ENCODE measurements at places on chromosomes 3 and 15. TPM values are rescaled to one million over a fixed set of nuclear protein-coding genes. Genes with fewer than 3 reads are reported as not detected.

The TERC gene
- 1.4 TPM for total RNA-seq

The ACKR2 gene
- total RNA-seq, result 0.41 TPM

The SLC51B gene
- not detected for total RNA-seq

The CNTN4 gene
- 0.52 TPM for total RNA-seq

The ARL6IP5 gene
- total RNA-seq, result 121 TPM

The RPS27L gene
- total RNA-seq, result 221 TPM

The GNAI2 gene
- 443 TPM for total RNA-seq

The EBLN2 gene
- total RNA-seq, result 3.3 TPM

The CFAP44 gene
- 5.7 TPM for total RNA-seq

The DENND4A gene
- total RNA-seq, result 14.5 TPM

GRCh38 chr3:58161435-58162398 lies 49.1 kb downstream of the DNASE1L3 start:
- DNase-seq, result peak; percentile 47

DNA sequence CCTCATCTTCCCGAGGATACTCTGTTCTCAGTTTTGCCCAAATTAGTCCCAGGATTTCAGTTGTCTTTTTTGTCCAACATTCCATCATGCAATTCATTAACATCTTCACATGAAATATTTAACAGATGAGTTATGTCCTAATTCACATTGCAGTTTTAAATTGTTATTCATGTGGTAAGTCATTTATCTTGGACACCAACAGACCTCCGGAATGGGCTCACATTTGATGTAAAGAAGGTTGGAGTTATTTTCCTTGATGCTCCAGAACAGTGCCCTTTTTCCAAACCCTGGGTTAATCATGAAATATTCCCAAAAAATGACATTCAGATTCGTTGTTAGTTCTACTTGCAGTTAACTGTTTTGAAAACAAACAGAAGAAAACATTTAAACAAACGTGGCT lies 32.8 kb upstream of the LRTM1 start:
- DNase-seq, result no peak

GRCh38 chr15:47682661-47683060 lies 34.6 kb upstream of the SEMA6D start:
- no peak for DNase-seq

- DNase-seq, result no peak
Observed at GRCh38 chr15:75347222-75348033, 589 bp downstream of the NEIL1 start.

DNA sequence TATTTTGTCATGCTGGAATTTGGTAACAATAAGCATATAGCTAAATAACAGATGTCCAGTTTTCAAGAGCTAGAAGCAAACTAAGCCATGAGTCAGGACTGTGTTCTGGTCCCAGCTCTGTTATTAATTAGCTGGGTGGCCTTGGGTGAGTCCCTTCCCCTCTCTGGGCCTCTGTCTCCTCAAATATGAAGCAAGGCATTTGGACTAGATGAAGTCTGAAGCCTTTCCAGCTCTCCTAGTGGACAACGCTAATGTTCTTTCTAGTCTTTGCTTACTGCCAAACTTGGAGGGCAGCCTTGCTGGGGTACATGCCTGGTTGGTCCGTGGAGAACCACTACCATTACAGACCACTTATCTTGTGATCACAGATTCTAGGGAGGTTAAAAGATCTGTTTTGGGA lies 127.6 kb downstream of the DUT start:
- DNase-seq, result no peak

DNA sequence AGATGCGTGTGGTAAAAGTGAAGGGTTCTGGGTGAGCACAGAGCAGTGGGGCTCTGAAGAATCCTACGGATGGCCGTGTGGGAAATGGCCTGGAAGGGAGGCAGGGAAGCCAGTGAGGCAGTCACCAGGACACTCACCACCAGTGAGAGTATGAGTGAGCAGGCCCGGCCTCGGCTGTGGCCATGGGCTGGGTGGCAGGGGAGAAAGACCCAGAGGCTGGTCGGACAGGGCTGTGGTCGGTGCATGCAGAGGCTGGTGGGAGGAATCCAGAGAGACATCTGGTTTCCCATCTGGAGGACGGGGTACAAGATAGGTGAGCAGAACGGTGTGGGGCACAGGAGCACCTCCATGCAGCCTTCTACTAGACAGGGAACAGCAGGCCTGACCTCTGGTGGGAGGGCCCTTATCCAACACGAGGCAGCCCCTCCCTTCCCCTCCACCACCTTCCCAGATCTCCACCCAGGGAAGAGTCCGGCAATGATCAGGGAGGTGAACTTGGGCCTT lies 10.1 kb downstream of the PCSK6 start:
- DNase-seq, result no peak

- DNase-seq, result no peak
Observed at GRCh38 chr15:62903437-62903836, 139.1 kb upstream of the TPM1 start.

- DNase-seq, result peak; percentile 96
Observed at GRCh38 chr15:74179101-74179841, 5.8 kb downstream of the ISLR start.

DNA sequence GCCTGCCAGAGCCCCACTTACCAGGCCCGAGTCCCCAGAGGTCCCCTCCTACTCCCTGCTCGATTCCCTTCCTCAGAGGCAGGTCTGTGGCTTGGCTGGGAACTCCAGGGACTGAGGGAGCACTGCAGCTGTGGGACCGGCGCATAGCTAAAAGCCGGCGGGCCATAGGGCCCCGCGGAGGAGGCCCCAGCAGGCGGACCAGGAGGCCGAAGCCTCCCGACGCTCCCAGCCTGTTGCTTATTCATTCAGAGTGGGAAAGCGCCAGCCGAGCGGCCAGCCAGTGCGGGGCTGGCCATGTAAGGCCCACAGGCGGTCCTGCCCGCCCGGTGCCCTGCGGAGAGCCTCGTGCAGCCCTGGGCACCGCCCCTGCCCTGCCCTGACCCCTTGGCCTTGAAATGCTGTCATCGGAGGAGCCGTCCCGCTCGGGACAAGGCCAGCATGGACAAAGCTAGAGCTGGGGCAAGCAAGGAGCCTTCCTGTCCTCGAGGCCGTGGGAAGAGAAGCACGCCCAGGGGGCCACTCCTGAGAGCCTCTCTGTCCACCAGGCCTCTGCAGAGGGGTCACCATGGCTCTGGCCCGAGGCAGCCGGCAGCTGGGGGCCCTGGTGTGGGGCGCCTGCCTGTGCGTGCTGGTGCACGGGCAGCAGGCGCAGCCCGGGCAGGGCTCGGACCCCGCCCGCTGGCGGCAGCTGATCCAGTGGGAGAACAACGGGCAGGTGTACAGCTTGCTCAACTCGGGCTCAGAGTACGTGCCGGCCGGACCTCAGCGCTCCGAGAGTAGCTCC lies at the start of gene LOXL1:
Gene LOXL1 (plus strand): TSS at position 244 of the 784 bp plus-strand sequence. CDS start 322 bp downstream, at position 566.
- peak; percentile 96 for DNase-seq

- DNase-seq, result no peak
Observed at GRCh38 chr15:29058903-29059539, 173.2 kb downstream of the APBA2 start.

- no peak for DNase-seq
Observed at GRCh38 chr15:66647358-66647757, 54.7 kb upstream of the SMAD6 start.

GRCh38 chr3:126132751-126133511 lies 47.5 kb downstream of the ALDH1L1 start:
- DNase-seq, result peak; percentile 51

DNA sequence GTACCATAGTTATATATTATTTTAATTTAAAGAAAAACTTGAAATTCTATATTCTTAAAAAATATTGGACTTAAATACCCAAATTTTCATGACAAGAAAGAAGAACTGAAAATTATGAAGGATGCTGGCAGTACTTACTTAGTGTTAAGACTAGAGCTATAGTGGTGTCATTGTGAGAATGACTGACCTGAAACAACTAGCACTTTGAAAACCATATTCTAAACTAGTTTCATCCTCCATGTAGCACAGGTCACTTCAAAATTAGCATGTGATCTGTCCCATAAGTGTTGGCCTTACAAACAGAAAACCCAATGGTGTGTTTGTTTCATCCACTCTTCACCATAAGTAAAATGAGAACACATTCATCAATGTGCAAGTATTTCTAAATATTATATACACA lies 208.6 kb downstream of the ZIC4 start:
- DNase-seq, result no peak

- no peak for DNase-seq
Observed at GRCh38 chr15:90004252-90004651, 3.1 kb downstream of the ZNF710 start.

DNA sequence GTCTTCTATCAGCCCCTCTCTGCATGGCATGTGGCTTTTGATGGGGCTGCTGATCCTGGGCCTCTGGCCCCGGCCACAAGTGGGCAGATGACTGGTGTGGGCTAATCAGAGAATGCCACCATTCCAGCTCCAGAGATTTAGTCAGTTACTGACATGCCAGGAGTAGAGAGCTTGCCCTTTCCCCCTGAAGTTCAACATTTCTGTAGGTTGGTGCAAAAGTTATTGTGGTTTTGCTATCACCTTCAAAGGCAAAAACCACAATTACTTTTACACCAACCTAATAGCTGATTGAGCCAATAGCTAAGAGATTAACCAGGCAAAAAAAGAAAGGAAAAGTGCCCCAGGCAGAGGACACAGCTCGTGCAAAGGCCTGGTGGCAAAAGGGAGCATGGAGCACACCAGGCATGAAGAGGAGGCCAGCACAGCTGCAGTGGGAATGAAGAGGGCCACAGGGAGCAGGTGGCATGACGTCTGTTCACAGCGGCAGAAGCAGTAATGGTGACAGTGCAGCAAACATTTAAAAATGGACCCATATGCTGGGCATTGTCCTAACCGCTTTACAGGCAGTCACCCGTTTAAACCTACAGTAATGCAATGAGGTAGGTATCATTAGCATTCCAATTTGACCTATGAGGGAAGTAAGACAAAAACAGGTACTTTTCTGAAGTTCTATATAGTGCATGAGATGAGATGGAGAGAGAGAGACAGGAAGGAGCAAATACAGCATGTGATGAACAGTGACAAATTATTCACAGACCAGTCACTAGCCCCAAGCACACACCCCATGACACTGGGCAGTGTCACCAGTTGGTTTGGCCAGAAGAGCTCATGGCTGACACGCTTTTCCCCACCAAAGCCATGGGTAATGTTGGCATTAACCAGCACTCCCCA lies 373.0 kb upstream of the PROK2 start:
- DNase-seq, result no peak

DNA sequence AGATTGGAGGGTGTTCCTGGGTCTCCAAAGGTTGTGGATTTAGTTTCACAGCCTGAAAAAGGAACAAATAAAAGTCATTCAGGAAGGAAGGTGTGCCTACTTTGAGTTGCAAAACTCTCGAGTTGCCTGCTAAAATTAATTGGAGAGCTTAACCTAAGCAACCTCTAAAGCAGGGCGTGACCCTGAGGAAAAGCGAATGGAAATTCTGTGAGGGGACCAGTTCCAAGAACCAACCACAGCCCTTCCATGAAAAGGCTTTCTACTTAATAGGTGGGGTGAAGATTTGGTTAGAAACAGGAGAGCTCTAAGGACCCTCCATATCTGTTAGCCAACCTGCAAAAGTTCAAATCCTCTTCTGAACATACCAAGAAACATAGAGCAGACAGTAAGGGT lies 1.5 kb downstream of the CD80 start:
- no peak for DNase-seq

DNA sequence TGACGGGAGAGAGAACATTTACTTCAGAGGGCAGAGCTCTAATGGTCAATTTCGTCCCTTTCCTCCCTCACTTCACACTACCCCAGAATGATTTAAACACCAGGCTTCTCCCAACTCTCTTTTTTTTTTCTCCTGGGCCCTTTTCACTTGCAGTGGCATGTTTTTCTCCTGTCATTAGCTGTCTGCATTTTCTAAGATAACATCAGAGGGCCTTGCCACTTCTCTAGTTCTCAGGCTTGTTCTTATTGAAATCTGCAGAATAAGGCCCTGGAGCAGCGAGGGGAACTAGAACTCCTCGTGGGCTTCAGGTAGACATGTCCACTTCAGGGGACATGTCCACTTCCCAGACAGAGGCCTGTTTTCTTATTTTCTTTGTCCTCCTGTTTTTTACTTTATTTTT lies 514.4 kb upstream of the TBL1XR1 start:
- DNase-seq, result no peak

DNA sequence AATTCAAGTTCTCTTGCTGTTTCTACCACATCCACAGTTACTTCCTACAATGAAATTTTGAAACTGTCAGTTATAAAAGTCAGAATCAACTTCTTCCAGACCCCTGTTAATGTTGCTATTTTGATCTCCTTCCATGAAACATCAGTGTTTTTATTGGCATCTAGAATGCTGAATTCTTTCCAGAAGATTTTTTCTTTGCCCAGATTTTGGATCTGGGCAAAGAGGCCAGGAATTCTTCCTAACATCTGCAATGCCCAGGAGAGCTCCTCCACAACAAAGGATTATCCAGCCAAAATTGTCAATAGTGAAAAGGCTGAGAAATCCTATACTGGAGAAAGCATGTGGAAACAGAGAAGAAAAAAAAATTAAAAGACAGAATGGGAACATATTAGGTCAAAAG lies 75.5 kb downstream of the SERPINI1 start:
- no peak for DNase-seq

- peak; percentile 46 for DNase-seq
Observed at GRCh38 chr15:73905225-73905827, 20.9 kb upstream of the LOXL1 start.

- no peak for DNase-seq
Observed at GRCh38 chr3:43647331-43648166, 25.7 kb upstream of the ANO10 start.

- no peak for DNase-seq
Observed at GRCh38 chr15:31523027-31523654, 196.5 kb downstream of the KLF13 start.

- no peak for DNase-seq
Observed at GRCh38 chr3:87691109-87691508, 367.7 kb downstream of the CGGBP1 start.

DNA sequence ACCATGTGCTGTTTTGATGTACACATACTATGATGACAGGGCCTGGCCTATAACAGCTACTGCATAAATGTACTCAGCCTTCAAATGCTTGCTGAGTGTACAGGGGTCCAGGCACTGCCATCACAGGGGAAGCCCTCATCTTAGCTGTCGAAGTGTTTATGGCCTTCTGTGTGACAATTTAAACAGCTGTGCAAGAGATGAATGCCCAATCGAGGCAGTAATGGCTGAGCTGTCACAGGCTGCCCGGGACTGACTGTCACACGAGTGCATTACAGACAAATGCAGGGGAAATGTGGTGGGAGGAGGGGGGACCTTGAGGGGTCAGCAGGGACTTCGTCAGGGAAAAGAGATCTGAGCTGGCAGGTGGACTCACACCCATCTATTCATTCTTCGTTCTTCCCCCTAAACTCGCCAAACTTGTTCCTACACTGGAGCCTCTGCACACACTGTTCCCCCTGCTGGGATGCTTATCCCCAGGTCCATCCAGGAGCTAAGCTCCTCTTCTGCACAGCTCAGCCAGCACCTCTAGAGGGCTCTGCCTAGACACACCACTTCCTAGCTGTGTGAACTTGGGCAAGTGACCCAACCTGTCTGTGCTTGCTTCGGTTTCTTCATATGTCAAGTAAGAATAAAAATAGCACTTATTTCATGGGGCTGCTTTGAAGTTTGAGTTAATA lies 156.2 kb upstream of the IQSEC1 start:
- DNase-seq, result no peak

DNA sequence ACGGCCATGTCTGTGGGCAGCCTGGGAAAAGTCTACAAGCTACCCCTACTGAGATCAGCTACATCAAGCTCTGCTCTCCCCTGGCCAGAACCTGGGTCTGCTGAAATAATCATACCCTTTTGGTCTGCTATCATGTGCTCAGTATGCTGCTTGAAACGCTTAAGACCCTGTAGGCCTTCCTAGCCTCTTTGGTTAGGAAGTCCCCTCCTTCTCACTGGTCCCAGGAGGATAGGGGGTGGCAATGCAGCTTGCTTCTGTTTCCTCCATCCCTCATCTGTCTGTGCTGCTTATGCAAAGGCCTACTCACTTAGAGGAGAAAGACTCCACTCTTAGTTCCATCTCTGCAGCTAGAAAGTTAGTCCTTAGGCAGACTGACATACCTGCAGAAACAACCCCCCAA lies 118.2 kb upstream of the RASGRP1 start:
- no peak for DNase-seq
